ENCODE measurements at places on chromosomes 1 and 21. TPM values are rescaled to one million over a fixed set of nuclear protein-coding genes. Genes with fewer than 3 reads are reported as not detected.

- no peak for DNase-seq
Observed at GRCh38 chr1:161840363-161840762, 74.2 kb downstream of the ATF6 start.

DNA sequence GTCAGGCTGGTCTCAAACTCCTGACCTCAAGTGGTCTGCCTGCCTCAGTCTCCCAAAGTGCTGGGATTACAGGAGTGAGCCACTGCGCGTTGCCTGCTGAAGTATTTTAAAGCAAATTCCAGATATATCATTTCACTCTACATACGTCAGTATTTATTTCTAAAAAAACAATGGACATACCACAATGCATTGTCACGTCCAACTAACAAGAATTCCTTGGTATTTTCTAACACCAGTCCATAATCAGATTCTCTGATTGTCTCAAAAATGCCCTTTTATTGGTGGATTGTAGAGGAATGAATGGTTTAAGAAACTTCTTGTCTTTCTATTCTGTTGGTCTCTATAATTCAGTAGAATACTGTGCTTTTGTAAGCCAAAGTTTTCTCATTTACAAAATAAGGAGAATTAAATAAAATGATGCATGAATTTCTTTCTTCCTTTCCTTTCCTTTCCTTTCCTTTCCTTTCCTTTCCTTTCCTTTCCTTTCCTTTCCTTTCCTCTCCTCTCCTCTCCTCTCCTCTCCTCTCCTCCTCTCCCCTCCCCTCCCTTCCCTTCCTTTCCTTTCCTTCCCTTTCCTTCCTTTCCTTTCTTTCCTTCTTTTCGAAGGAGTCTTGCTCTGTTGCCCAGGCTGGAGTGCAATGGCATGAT lies 55.8 kb downstream of the VPS13D start:
- DNase-seq = no peak

The FAM72A gene
- 28.2 TPM for total RNA-seq

The NUF2 gene
- total RNA-seq = 42.5 TPM

The TRIM67 gene
- total RNA-seq = 0.60 TPM

The TAS1R1 gene
- total RNA-seq = not detected

- no peak for DNase-seq
Observed at GRCh38 chr1:100266741-100267140, 725 bp downstream of the RTCA start.

DNA sequence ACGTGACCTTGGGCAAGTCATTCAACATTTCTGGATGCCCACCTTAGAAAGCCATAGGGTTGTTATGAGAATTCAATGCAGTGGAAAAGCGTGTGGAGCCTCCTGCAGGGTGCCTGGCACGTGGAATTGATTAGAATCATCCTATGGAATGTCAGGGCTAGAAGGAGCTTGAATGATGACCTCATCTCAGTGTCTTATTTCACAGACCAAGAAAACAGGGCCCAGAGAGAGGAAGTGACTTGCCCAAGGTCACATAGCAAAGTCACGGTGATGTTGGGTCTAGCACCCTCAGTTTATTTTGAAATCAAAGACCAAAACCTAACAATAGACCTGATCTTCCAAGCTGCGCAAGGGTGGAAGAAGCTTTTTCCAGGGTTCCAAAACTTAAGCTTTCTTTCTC lies 6.0 kb downstream of the TRABD2B start:
- no peak for DNase-seq

GRCh38 chr21:33132054-33132453 lies 62.1 kb downstream of the OLIG1 start:
- no peak for DNase-seq

GRCh38 chr1:6464915-6465314 lies 1.1 kb downstream of the TNFRSF25 start:
- DNase-seq = no peak

DNA sequence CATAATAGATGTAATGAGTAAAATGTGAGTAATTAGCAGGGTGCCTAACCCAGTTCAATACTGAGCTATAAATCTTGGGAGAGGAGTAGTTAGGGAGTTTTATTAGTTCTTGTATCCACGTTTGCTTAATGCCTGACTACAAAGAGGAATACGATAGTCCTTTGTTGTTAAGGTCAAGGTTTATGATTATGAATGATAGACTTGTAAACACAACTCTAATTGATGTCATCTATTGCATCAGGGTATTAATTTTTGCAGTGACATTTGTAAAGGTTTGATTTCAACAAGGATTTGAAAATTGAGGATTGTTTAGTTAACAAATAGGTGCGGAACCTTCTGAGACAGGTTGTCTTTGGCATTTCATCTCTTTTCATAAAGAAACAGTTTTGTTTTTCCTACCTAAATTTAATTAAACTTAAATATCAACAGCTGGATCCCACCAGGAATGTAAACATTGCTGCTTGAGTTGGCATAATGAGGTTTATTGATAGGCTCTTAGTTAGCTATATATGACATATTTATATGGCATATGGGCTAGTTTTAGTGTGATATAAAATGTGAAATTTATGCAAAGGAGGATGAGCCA lies 9.7 kb downstream of the SOAT1 start:
- no peak for DNase-seq

DNA sequence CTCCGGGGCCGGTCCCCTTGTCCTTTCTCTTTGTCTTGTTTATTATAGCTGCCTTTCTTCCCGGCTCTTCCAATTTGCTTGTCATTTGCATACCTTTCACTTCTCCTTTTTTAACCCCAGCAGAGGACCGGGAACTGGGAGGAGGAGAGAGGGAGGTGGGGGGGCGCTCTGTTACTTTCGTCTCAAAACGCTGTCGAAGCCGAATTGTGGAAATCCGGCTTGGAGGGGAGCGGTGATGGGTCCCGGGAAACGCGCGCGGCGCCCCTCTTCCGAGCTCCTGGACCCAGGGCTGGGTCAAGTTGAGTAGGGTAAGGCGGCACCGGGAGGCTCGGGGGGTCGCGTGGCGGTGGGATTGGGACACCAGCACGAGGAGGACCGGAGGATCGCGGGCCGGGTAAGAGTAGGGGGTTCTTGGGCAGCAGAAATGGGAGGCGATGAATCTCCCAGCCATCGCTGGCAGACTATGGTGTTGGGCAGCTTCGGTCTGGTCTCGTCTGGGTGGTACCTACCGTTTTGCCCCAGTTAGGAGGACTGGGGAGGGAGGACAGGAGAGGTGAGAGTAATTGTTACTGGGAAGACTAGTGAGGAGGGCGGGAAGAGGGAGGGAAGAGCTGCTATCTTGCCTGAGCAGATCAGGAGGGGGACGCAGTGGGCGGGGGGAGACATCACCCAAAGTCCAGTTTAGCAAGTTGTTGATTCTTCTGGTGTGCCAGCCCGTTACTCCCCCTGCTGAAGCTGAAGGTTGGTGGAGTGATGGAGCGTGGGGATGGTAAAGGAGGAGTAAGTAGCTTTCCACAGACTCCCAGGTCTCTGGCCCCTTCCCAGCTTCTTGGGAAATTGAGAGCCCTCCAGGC lies 1.5 kb downstream of the PROX1 start:
- no peak for DNase-seq

- no peak for DNase-seq
Observed at GRCh38 chr1:2583331-2583791, 3.2 kb upstream of the PRXL2B start.

The GPR153 gene
- total RNA-seq = 1.5 TPM

- DNase-seq = no peak
Observed at GRCh38 chr1:209876078-209876800, 48.5 kb downstream of the UTP25 start.

The OR2L8 gene
- not detected for total RNA-seq

GRCh38 chr1:243814718-243815117 lies 35.3 kb downstream of the AKT3 start:
- DNase-seq = no peak

- no peak for DNase-seq
Observed at GRCh38 chr1:54695221-54695620, 20.4 kb upstream of the TTC4 start.

The ZFP69B gene
- 9.5 TPM for total RNA-seq

GRCh38 chr1:206911064-206911663 lies 10.6 kb downstream of the FCMR start:
- peak; percentile 85 for DNase-seq

GRCh38 chr1:223543560-223543959 lies 121.9 kb downstream of the CAPN8 start:
- DNase-seq = no peak

- DNase-seq = peak; percentile 57
Observed at GRCh38 chr1:168136709-168137514, at the start of gene GPR161. TSS of gene GPR161 (minus strand) at chr1:168136930. CDS start at chr1:168104850, 32,080 bp downstream.

DNA sequence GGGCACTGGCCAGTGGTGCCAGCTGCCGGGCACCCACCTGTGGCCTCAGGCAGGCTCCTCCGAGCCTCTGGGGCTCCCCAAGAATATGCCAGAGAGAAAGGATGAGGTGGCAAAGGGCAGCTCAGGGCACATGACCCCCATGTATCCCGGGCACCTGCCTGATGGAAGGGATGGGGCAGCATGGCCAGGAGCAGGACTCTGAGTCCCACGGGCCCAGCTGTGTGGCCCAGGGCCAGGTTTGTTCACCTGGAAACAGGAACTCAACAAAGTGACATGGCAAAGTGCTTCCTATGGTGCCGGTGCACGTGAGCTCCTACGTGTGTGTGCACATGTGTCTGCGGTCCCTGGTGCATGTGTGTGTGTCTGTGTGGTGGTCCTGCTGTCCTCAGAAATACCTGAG lies 9.5 kb upstream of the GPR153 start:
- DNase-seq = no peak

GRCh38 chr21:31371715-31372470 lies 27.8 kb upstream of the TIAM1 start:
- no peak for DNase-seq

The VAMP4 gene
- 13.7 TPM for total RNA-seq

The DIO1 gene
- not detected for total RNA-seq

GRCh38 chr21:43893536-43894205 lies 28.6 kb downstream of the AGPAT3 start:
- DNase-seq = no peak

The KDF1 gene
- total RNA-seq = 2.4 TPM

GRCh38 chr21:16587681-16588375 lies 858.0 kb downstream of the USP25 start:
- no peak for DNase-seq

DNA sequence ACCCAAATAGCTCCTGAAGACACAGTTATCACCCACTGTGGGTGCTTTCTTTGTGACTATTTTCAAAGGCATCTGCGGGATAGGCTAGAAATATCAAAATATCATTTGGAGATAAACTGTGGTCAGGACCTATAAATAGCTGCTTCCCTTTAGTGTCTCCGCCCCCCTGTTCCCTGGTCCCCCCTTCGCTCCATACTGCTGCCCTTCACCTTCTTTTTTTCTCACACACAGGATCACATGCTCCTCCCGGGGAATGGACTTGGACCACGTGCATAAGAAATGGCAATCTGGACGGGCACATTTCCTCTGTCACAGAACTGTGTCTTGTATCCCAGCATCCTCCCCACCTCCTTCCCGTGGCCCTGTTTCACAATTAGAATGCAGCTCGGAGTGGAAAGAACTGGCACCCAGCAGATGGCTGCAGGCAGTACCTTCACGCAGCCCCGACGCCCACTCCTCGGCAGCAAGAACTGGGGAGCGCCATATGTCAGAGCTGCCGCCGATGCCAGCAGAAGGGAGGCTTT lies 68.8 kb upstream of the SSX2IP start:
- DNase-seq = no peak

Data from K562 (cell line).